WERI-Rb-1 (cell line): ENCODE measurements at places on chromosomes 4 and X.

DNA sequence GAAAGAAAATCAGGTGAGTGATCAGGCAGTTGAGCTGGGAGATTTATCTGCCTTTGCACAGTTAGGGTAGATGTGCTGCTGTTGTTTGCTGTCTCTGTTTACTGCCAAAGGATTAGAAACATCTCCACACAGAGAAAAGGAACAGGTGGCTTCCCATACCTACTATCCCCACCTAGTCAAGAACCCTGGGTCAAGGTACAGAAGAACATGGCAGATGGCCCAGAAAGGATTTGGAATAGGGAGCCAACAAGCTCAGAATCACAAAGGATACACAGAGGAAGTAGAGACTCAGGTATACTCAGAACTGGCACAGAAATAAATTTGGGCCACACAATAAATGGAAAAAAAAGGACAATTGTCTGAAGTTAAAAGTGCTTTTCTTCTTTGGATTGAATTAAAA is 64.3 kb downstream of the TIGD2 start:
- no peak for DNase-seq

DNA sequence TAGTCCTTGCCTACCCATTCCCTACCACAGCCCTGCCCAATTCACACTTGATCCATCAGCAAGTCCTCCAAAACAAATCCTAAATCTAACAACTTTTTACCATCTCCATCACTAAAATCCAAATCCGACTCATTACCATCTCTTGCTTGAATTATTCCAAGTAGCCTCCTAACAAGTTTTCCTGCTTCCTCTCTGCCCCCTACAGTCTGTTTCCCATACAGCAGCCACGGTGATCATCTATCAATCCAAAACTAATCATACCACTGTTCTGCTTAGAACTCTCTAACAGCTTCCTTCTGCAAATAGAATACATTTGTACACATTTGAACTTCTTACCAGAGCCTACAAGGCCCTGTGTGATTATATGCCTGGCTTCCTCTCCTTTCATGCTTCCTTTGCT is 133.0 kb downstream of the SHROOM4 start:
- DNase-seq = no peak

- no peak for DNase-seq
Measured at GRCh38 chr4:185213877-185214276, 4.5 kb downstream of the SNX25 start.

DNA sequence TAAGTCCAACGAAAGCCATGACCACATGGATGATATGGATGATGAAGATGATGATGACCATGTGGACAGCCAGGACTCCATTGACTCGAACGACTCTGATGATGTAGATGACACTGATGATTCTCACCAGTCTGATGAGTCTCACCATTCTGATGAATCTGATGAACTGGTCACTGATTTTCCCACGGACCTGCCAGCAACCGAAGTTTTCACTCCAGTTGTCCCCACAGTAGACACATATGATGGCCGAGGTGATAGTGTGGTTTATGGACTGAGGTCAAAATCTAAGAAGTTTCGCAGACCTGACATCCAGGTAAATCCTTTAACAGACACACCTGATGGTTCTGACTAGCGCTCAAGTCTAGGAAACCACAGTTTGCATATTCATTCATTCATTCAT is 6.0 kb downstream of the SPP1 start:
- no peak for DNase-seq

DNA sequence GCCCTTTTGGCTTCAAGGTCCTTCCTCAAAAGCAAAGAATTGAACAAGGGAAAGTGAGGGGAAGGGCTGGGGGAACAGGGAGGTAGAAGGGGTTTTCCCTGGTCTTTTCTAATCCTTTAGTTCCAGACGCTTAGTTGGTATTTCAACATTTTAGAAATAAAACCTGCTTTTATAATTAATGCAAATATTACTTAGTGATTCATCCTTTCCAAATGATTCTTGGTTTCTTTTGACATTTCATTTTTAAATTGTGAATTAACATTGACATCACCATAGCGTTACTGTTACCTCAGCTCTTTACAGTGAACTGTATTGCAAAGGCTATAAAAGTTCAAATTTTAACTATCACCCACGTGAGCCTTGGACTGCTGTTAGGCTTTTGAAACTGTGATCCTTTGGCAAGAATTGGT is 20.9 kb downstream of the NFKB1 start:
- no peak for DNase-seq

DNA sequence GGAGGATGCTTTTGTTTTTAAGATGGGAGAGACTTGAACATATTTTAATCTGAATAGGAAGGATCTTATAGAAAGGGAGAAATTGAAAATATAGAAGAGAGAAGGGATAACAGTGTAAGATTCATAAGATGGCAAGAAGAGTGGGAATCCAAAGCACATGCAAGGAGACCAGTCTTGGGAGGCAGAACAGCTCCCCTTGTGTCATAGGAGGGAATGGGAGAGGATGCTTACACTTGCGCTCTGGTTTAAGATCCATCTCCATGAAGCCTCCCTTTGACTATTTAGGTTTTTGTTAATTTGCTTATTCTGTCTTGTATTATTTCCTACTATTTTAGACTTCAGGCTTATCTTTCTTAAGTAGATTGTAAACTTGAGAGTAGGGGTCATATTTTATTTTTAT is 42.7 kb downstream of the KIF4A start:
- DNase-seq = no peak

- DNase-seq = no peak
Measured at GRCh38 chr4:7769396-7770223, 170.1 kb downstream of the AFAP1 start.

- DNase-seq = no peak
Measured at GRCh38 chr4:138078751-138079520, 163.2 kb downstream of the SLC7A11 start.

DNA sequence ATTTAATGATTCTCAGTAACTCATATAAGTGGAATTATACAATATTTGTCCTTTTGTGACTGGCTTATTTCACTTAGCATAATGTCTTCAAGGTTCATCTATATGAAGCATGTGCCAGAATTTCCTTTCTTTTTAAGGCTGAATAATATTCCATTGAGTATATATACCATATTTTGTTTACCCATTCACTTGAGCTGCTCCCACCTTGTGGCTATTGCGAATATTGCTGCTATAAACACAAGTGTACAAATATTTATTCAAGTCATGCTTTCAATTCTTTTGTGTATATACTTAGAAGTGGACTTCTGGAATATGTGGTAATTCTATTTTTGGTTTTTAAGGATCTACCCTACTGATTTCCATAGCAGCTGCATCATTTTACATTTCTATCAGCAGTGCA is 219.1 kb downstream of the MID1 start:
- DNase-seq = no peak
